8988T (cell line): ENCODE measurements at places on chromosomes 12 and 14.

DNA sequence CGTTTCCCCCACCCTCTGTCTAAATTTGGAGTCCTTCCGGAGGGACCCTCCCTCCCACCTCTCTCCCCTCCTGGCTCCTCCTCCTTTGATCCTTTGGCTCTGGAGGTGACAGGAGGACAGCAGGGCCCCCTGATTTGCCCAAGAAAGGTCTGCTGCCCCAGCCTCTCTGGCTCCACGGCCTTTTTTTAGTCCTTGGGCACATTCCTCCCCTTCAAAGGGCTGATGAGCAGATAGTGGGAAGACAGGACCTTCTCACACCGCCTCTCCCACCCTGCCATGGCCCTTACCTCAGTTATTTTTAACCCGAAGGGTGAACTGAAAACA is 196 bp upstream of the MYH6 start:
- DNase-seq, result no peak

GRCh38 chr12:122312926-122313325 is 46.6 kb upstream of the VPS33A start:
- no peak for DNase-seq

DNA sequence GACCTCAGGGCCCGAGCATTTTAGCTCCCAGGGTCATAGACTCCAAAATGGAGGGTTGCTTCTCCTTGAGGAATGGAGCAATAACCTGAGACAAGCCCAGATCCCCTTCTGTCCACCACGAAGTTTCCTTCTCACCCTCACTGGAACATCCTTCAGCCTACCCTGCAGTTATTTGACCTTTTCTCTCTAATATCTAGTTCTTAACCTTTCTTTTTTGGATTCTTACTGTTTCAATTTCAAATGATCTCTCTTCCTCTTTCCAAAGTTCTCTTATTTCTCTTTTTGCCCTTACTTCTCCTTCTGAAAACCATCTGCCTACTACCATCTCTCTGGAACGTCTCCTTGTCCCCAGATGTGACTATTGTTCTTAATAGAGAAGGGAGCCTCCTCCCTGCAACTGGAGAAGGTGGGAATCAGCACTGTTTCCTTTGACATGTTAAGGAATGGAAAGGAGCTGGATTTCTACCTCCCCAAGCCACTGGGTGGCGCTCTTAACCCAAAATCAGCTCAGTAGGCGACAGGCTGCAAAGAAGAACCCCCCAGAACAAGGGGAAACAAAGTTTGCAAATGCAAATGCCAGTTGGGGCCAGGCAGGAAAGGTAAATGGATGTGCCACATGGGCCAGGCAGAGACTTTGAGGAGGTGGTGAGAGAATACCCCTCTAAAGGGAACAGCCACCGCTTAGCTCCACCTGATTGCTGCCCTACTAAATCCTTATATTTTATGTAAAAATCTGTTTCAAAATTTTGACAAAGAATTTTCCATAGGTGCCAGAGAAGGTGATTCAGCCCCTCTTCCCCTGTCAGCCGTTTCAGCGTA is 22.4 kb upstream of the PDE1B start:
- no peak for DNase-seq

- DNase-seq, result no peak
Observed at GRCh38 chr14:85308531-85309300, 221.2 kb upstream of the FLRT2 start.

- no peak for DNase-seq
Observed at GRCh38 chr12:42370013-42370412, 44.0 kb downstream of the PPHLN1 start.

GRCh38 chr14:79101388-79101787 is 931.2 kb downstream of the NRXN3 start:
- no peak for DNase-seq

- no peak for DNase-seq
Observed at GRCh38 chr12:42056130-42056529, 88.5 kb downstream of the GXYLT1 start.

GRCh38 chr12:4034921-4035320 is 161.7 kb upstream of the PARP11 start:
- no peak for DNase-seq

DNA sequence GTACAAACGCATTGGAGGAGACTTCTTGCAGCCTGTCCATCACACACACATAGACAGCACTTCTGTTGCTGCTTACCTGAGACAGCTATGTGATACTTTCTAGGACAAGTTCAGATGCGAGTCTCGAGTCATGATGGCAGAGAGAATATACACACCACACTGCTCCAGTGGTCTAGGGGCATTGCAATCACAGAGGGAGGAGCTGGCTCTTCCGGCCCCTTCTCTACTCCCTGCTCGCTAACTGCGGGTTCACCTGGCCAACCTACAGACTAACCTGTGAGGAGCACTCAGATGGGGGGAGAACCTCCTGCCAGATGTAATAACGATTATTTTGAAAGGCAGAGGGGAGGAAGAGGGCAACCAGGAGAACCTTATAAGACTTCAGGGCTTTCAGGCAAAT is 30.7 kb downstream of the EMP1 start:
- DNase-seq, result no peak

DNA sequence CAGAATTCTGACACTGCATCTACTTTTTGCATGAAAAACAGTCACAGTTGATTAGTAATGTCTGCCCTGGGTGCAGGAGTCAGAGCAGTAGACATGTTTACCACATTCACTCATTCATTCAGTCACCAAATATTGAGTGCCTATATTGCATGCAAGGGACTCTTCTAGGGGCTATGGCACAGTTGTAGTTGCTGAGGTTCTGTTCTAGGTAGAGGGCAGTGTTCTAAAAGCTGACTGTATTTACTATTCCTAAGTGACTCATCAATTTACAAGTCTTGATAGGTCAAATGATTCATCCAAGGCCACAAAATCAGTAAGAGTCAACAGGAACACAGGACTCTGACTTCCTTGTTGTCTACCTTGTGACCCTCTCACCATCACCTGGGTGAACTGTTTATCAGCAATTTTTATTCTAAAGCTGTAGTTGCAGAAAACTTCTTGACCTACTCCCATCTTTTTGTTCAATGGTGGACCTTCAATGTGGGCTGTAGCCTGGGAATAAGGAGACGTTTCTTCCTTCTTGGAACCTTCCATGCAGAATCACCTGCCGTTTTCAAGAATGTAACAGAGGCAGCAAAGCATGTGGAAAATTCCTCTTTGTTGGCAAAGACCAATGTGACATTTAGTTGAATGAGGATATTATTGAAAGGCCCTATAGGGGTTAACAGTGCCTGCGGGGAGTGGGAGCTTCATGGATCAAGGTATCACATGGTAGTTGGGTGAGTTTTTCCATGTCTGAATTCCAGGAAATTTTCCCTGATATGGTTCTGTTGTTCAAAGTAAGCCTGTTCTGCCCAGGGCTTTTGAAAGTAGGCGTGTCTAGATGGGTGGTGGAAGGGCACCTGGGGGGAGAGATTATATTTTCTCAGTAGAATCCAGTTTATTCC is 223.2 kb downstream of the KTN1 start:
- no peak for DNase-seq

DNA sequence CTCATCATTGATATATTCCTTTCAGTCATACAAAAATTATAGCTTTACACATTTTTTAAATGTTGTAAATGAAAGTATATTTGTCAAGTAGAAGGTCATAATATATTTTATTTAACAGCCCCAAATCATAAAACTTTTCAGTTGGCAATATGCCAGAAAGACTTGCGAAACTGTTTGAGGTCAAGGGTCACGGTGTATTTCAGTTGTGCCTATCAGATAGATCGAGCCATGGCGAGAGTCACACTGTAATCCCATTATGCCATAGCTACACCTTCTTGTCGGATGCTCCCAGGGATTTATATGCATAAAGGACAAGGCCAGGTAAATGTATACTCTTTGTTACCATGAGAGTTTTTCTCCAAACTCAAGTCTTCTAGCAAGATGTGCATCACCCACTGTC is 26.7 kb upstream of the G2E3 start:
- DNase-seq, result no peak

DNA sequence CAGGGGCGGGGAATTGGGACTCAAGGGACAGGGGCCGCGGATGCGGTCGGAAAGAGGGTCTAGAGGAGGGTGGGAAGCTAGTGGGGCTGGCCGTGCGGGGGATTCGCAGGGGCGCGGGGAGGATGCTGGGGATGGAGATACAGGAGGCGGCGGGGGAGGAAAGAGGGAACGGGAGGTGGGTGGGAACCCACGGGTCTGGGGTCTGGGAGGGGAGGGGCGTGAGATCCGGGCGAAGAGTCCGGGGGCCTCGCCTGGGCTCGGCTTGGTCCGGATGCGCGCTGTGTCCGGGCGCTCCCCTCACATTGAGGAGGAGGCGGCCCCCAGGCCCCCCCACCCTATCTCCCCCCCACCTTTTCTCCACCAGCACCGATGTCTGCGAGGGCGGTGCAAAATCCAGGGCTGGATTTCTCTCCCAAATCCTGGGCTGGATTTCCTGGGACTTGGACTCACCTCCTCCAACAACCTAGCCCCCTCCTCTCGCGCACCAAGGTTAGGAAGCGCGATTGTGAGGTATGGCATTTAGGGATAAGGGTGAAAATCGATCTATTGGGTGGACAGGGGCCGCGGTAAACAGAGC is at the start of gene AGAP2:
TSS of gene AGAP2 (minus strand) at position 82 of the 577 bp plus-strand sequence. CDS start 496 bp downstream, outside the sequence.
- no peak for DNase-seq

GRCh38 chr12:56105609-56105902 is 1.2 kb downstream of the PA2G4 start:
- DNase-seq, result no peak

DNA sequence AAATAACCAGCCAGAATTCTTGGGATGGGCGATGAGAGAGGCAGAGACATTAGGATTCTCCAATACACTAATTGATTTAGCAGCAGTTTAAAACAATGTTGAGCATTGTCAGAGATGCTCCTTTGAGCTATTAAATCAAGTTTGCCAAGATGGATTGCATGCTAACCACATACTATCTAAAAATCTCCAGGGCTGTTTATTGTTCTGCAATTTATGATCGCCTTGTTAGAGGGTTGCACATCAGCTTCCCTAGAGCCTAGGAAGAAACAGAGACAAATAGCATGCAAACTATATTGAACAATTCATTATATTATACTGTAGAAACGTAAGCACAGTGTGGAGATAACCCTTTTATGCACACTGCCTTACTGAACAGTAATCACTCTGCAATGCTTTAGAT is 599.9 kb downstream of the SOX5 start:
- DNase-seq, result no peak

DNA sequence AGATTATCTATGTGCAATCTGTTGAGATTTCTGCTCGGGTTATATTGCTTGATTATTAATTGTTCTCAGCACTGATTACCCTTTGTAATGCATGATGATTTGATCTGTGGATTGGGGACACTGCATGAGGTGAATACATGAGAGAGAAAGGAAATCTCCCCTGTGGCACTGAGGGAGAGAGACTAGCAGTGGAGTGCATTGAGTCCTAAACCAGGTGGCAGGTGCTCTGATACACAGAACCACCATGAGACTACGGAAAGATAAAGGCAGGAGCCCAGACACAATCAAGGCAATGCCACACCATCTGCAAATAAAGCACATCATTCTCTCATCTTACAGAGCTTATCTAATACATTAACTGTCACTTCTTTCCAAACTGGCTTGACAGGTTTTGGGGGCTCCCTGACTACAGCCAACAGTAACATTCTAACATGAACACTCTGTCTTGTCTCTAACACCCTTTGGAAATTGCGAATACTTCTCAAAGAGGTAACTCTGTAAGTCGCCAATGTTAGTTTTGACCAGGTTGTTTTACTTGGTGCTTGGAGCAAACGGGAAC is 37.6 kb upstream of the TSPAN8 start:
- no peak for DNase-seq

GRCh38 chr12:119681728-119682638 is 14.1 kb downstream of the PRKAB1 start:
- no peak for DNase-seq

DNA sequence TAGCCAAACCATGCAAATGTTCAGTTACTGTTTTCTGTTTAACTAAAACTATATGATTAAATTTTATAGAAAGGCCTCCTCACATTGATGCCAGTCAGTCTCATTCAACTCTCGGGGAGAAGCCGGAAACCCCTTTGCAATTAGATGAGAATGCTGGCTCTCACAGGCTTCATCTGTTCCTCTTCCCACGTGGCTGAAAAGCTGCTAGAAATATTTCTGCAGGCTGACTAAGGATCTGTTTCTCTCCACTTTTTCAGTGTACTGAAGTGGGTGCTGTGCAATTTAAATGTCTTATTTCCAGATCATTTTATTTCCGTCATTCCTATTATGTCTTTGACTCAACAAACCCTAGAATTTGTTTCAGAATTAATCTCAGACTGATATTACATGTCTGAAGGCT is 17.4 kb upstream of the KCNH3 start:
- no peak for DNase-seq

- no peak for DNase-seq
Observed at GRCh38 chr12:96457191-96457930, 32.0 kb upstream of the CFAP54 start.

GRCh38 chr14:23068789-23069412 is 11.6 kb upstream of the CDH24 start:
- peak; percentile 61 for DNase-seq

GRCh38 chr12:118526255-118527095 is 150.1 kb downstream of the SUDS3 start:
- DNase-seq, result no peak

DNA sequence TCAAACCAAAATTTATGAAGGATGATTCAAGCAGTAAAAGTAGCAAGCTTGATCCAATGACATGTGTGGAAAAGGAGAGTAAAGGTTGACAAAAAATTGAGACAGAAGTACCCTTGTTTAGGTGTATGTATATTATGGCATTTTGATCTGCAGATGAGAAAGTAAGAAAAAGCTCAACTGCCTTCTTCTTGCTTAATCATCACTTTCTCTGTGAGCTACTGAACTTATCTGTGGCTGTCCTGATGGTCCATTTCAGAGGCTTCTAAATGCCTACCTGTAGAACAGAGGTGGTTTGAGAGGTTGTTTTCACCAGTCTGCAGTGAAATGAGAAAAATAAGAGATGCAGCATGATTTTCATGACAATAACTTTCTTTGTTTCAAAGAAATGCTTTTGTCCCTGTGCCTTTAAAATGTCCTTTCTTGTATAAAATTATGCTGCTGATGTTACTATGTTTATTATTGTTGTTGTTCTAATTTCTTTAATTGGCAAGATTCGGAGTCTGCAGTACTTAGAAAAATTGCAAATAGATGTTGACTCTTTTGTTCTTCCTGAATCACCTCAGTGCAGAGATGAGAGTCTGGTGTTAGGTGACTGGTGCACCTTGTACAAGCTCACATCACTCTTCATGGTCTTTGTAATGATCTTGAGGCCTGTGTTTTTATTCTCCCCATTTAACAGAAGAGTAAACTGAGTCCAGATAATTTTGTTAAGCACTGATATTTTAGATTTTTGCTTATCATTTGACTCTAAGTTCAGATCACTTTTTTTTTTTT is 821.9 kb downstream of the VRK1 start:
- DNase-seq, result no peak

GRCh38 chr12:30753233-30753632 is 1.5 kb downstream of the CAPRIN2 start:
- peak; percentile 43 for DNase-seq

GRCh38 chr12:70354787-70355186 is 11.3 kb upstream of the KCNMB4 start:
- DNase-seq, result no peak
